Activated T-cell treated with anti-CD3 and anti-CD28 coated beads for 1 hour (primary cell): ENCODE measurements at places on chromosomes 2 and 18.

- DNase-seq: no peak
These were observed 34.2 kb upstream of the CTDP1 start for GRCh38 chr18:79645291-79645983.

GRCh38 chr2:172348555-172349288 is 78.7 kb upstream of the ITGA6 start:
- DNase-seq: no peak

DNA sequence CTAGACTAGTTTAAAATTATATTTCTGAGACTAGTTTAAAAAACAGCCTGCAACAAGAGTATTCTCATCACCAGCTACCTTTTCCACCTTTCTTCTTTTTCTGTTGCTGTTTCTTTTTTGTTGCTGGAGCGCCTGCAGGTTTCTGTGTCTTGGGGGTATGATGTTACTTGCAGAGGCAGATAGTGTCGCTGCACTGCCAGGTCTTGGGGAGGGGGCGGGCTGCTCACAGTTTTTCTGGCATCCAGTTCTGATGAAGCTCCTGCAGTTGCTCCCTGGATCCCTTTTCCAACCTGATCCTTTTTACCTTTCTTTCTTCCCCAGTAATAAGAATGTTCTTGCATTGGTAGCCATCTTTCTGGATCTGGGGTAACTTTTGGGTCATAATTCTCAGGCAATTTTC is 8.0 kb upstream of the C18orf32 start:
- no peak for DNase-seq

DNA sequence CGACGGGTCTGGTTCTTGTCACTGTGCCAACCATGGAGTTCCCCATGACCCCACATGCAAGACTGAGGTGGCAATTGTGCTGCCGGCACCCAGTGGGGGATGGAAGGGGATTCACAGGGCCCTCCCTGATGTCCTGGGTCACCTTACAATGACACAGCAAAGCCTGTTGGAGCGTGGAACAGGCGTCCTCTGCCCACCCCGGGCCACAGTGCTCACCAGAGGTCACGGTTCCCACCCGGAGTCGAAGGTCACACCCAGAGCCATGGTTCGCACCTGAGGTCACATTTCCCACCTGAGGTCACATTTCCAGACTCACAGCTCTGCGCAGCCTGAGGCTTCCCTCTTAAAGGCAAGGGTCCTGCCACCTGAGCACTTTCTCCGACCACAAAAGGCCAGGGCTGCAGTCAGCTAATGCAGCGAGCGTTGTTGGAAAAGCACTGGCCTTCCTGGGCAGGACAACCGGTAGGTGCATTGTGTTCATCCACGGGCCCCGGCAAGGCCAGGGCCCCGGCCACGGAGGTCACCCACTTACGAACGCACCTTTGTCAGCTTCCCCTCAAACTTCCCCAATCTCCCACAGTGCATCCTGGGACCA is 24.0 kb downstream of the KIF1A start:
- DNase-seq: no peak

GRCh38 chr2:120419073-120419472 is 73.1 kb downstream of the INHBB start:
- DNase-seq: no peak

- no peak for DNase-seq
These were observed 265.4 kb downstream of the NUP35 start for GRCh38 chr2:183389546-183390080.

GRCh38 chr2:52658598-52658997 is 1109.0 kb upstream of the CHAC2 start:
- DNase-seq: no peak

GRCh38 chr2:43221763-43222474 is 4.5 kb downstream of the ZFP36L2 start:
- DNase-seq: no peak

GRCh38 chr2:10368491-10369231 is 66.0 kb downstream of the HPCAL1 start:
- DNase-seq: no peak

DNA sequence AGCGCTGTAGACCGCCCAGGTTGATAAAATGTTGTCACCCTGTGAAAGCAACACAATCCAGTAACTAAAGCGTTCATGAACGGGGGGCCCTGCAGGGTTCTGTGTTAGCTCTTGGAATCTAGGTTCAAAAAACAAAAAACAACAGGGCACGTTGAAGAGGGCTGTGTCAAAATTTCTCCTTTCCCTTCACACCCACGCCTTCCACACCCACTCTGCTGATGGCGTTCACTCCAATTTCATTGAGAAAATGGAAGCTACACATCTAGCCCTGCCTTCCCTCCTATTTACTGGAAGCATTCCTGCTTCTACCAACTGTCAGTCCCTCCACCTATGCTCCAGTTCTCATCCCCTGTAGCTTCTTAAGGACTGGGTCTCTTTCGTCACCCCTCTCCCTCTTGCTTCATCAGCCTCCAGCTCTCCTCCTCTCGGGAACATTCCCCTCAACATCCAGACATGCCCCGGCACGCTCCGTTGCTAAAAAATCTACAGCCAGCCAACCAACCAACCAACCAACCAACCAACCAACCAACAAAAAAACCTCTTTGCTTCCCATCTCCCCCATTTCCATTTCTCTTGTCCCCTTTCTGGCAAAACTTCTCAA is 98.4 kb upstream of the SP3 start:
- no peak for DNase-seq

GRCh38 chr2:241943961-241944575 is 74.5 kb downstream of the RTP5 start:
- no peak for DNase-seq

DNA sequence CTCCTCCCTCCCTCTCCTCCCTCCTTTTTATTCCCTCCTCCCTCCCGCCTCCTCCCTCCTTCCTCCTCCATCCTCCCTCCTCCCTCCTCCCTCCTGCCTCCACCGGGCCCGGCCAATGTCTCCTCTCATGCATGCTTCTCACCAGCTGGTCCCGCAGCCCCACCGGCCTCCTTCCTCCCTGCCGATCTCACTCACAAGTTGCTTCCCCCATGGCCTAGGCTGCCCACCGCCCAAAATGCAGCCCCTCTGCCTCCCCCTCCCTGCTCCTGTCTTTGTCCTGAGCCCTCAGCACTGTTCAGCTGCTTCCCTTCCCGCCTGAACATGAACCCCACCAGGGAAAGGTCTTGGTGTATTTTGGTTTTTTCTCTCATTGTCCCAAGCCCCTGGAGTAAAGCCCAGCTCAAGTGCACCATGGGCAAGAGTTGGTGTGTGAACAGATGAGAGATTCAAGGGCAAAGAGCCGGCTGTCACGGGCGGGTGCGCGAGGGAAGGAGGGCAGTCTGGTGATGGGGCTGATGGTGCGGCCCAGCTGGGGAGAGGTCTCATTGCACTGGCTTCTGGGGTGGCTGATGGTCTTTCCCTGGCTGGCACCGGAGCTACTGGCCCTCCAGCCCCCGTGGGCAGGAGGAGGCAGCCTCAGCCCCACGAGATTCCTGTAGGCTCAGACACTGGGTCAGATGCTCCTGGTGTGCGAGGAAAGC is 117.6 kb downstream of the TWIST2 start:
- DNase-seq: no peak

DNA sequence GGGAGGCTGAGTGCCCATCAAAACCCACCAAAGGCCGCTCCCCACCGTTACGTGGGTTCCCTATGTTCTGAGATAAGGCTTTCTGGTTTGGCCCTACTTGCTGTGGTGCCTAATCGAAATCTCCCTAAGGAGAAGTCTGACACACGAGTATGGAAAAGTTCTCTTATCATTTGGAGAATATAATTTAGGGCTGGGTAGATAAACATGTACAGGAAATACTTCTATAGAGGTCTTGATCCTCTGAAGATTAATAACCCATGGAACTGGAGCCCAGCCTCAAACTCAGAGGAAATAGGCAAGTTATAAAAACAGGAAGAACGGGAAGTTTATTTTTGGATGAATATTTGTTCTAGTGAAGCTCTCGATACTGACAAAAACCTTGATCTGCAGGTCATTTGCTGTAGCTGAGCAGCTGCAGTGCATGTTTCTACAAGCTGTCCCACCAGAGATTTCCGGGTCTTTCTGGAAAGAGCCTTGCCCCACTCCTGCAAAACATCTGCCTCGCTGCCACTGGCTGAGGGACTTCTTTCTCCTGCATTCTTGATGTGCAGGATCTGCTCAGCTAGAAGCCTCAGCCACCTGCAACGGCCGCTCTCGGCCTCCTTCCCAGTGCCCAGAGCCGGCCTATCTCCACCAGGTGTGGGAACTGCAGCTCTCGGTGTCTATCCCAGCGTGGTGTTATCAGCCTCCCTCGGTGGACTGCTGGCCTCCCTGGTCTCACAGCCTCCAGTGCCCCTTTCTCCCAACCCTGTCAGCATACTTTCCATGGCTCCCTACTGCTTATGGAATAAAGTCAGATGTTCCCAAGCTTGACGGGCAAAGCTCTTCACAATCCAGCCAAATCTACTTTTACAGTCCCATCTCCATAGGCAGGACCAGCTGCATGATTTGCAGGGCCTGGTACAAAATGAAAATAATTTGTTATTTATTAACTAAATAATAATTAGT is 48.6 kb downstream of the SPRED2 start:
- no peak for DNase-seq

DNA sequence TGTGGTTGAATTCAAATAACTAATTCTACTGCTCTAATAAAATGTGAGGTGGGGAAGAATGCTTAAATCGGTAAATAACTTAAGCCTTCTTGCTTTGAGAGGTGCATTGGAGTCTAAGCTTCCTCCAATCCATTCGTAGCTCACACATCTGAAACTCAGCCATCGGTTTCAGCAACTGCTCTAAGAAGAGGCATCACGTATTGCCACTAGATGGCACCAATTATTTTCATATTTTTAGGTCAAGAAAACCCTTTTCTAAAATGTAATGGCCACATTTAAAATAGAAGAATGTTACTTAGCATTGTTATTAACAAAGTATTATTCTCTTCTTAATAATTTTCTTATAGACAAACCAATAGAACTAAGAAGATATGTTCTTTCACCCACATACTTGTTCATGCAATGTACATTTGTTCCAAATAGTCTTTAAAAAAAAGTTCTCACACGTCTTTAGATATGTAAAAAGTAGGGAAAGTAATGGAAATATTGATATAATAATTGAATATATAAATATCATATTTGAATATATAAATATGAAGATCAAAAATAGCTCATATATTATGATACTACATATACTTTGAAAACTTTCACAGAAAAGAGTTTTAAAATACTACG is 229.8 kb downstream of the CCDC178 start:
- DNase-seq: no peak

- no peak for DNase-seq
These were observed 41.9 kb downstream of the ZNF521 start for GRCh38 chr18:25310045-25310444.

GRCh38 chr2:27776097-27776496 is 4.6 kb downstream of the MRPL33 start:
- no peak for DNase-seq

GRCh38 chr2:19059076-19059475 is 299.3 kb downstream of the OSR1 start:
- no peak for DNase-seq

- no peak for DNase-seq
These were observed 110.9 kb upstream of the EPC2 start for GRCh38 chr2:148533685-148534084.

GRCh38 chr2:120258196-120258595 is 5.5 kb downstream of the RALB start:
- no peak for DNase-seq

GRCh38 chr2:147939313-147939712 is 81.2 kb downstream of the ORC4 start:
- no peak for DNase-seq

DNA sequence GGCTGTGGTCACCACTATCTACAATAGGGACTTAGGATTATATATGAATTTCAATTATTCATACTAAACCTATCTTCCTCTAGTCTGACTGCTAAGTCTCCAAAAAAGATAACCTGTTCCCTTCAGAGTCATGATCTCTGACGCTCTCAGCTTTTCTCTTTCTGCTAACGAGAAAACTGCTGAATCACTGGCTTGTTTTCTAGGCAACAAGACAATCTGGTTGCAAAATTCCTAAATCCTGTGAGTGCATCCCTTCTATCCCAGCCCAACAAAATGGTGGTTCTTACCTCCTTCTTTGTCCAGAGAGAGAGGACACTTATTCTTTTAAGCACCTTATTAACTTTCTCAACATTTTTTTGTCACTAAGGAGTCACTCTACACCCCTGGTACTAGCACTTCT is 312.3 kb upstream of the PKDCC start:
- no peak for DNase-seq

DNA sequence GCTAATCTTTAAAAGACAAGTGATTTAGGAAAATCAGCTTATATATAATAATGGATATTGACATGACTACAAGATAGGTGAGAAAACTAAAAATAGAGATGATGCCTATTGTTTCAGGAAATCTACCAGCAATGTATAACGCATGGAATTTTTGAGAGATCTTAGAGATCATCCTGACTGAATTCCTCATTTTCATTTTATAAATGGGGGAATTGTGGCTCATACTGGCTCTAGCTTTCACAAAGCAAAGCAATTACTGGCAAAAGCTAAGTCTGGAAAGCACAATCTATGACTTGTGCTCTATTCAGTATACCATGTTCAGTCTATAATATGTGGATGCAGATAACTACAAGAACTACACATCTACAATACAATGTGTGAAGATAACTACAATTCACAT is 51.9 kb upstream of the FANCL start:
- no peak for DNase-seq

DNA sequence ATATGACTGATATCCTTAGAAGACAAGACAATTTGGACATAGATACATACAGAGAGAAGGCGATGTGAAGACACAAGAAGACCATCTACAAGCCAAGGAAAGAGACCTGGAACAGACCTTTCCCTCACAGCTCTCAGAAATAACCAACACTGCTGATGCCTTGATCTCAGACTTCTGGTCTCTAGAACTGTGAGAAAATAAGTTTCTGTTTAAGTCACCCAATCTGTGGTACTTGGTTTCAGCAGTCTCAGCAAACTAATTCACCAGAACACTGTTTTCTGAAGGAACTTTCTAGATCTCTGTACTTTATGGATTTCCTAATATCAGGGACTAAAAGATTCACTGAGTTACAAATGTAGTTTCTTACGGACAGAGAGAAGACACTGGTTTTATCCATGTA is 58.8 kb downstream of the NAB1 start:
- DNase-seq: no peak

- DNase-seq: no peak
These were observed 14.8 kb upstream of the CNDP1 start for GRCh38 chr18:74519320-74520095.

- DNase-seq: no peak
These were observed 24.3 kb downstream of the GALNT1 start for GRCh38 chr18:35605686-35606417.

GRCh38 chr2:223740679-223741078 is 96.7 kb downstream of the AP1S3 start:
- no peak for DNase-seq

GRCh38 chr2:165079432-165079831 is 124.1 kb upstream of the SLC38A11 start:
- no peak for DNase-seq
